ENCODE measurements at places on chromosomes 7 and 10. TPM values are rescaled to one million over a fixed set of nuclear protein-coding genes. Genes with fewer than 3 reads are reported as not detected.

The C10orf62 gene
- 0.73 TPM for total RNA-seq

The AMZ1 gene
- total RNA-seq, result 2.4 TPM

The PPP1R9A gene
- total RNA-seq, result 62.0 TPM

The HERC4 gene
- 99.5 TPM for total RNA-seq

The LBX1 gene
- 1.6 TPM for total RNA-seq

The RBP3 gene
- total RNA-seq, result not detected

The SMO gene
- 20.0 TPM for total RNA-seq

The SSC4D gene
- 0.73 TPM for total RNA-seq

- no peak for DNase-seq
Measured at GRCh38 chr10:5293691-5294550, 70.8 kb upstream of the UCN3 start.

GRCh38 chr7:136687693-136688322 is 180.6 kb upstream of the CHRM2 start:
- DNase-seq, result no peak

GRCh38 chr7:53013925-53014324 is 21.5 kb upstream of the POM121L12 start:
- no peak for DNase-seq

- DNase-seq, result no peak
Measured at GRCh38 chr7:91168871-91169829, 95.1 kb upstream of the FZD1 start.

DNA sequence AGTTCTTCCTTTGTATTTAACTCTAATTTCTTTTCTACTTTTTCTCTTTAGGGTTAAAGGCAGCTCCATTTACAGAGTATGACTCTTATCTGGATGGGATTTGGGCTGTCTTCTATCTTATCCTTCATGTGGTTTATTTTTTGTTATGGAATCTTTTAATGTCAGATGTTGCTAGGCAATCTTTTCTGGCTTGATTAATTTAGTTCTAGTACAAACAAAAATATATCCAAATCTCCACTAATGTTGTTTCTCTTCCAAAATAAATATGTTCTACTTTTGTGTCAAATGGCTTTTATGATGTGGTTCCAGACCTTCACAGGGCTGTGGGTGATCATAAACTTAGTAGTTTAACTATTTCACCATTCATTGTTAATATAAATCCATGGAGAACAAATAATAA is 246.9 kb downstream of the AHR start:
- no peak for DNase-seq

DNA sequence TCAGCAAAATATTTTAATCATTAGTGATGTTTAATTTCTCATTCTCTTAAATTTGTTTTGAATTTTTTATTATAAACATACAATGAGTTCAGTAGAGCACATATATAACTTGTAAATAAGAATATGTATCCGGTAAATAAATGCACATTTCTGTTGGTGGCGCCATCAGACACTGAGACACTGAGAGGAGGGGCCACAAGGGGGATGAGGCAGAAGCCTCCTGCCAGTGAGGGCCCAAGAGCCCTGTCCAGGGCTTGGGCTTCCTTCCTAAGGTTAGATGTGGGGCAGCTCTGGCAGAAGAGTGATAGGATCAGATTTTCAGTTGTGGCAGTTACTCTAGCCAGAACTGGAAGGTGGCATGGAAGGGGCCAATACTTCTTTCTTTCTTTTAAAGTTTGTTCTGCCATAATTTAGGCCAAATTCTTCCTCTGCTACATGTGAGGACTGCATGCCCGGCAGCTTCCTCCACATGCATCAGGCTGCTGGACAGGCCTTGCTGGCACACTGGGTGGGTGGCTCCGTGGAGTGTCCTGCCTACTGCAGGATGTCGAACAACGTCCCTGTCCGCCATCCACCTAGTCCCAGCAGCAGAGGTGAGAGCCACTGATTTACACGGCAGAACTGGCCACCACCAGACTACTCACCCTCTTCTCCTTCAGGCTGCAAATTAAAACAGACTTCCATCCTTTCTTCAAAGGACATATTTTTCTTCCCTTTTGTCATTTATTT is 13.2 kb downstream of the PTPRN2 start:
- DNase-seq, result no peak

DNA sequence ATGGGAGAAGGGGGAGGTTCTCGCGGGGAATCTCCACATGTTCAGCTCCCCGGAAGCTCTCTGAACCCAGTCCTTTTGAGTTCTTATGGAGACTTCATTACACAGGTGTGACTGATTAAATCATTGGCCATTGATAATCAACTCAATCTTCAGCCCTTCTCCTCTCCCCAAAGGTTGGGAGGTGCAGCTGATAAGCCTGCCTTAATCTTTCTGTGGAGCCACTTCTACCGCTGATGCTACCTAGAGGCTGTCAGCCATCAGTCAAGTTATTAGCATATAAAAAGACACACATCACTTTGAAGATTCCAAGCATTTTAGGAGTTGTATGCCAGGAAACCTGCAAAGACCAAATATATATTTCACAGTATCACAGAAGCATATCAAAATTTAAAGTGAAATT is 91.7 kb downstream of the MARCHF5 start:
- no peak for DNase-seq

DNA sequence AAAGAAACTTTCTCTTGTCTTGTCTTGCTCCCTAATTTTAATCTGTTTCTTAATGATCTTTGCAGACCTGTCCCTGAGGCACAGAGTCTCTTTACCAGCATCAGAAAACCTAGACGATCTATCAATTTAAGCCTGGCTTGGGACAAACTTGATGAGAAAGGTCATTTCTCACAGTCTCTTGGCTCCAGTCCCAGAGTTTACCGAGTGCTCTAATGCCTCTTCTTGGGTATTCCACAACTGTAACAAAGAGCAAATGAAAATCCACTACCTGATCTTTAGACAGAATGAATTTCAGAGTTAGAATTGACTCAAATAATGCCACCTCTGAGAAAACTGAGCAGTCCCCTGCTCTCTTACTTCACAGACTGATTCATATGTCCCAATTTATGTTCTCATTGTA is 106.4 kb upstream of the DNAJB12 start:
- DNase-seq, result no peak

DNA sequence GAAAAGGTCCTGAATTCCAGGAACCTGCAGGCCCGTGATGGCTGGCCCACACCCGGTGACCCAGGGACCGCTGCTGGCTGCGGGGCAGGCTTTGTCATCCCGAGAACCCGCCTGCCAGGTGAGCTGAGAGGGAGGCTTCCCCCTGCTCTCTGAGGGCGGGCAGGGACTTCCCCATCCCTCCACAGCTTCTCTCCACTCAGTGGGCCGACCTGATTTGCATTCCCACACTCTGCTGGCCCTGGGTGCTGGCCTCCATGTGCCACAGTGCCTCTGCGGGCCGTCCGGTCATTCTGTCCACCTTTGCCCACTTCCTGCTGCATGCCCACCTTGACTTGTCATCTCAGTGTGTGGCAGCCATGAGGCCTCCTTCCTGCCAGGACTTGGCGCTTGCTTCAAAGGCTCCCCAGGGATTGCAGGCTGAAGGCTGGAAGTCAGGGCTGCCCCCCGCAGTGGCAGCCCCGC is 35.3 kb downstream of the PALD1 start:
- DNase-seq, result no peak

- peak; percentile 54 for DNase-seq
Measured at GRCh38 chr10:44965651-44966097, 6.1 kb downstream of the RASSF4 start.

GRCh38 chr7:67698354-67698753 is 701.7 kb downstream of the TYW1 start:
- no peak for DNase-seq

- no peak for DNase-seq
Measured at GRCh38 chr10:78210548-78210947, 176.9 kb downstream of the RPS24 start.

DNA sequence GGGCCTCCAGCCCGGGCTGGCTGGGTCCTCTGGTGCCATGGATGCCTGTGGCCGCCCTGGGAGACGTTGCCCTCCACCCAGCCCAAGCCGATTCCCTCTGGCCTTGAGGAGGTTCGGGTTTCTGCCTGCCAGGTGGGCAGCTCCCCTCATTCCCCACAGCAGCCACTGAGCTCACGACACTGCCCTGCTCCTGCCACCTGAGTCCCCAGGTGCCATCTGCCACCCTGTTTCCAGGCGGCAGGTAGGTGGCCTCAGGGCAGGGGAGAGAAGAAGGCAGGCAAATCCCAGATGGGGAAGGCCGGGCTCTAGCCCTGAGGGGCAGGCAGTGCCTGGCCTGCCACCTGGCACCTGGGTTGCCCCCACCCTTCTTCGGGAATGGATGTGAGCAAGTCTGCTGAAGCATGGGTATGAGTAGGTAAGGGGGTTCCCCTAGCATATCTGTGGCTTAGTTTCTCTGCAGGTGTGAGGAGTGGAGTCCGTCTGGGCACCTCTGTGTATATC is 92.2 kb upstream of the PPIF start:
- DNase-seq, result peak; percentile 59
